ENCODE measurements at places on chromosomes 3 and 15.

GRCh38 chr3:171255236-171255806 lies 204.9 kb downstream of the TNIK start:
- DNase-seq, result no peak

- DNase-seq, result no peak
These were observed 7.4 kb downstream of the TLR9 start for GRCh38 chr3:52218026-52218425.

DNA sequence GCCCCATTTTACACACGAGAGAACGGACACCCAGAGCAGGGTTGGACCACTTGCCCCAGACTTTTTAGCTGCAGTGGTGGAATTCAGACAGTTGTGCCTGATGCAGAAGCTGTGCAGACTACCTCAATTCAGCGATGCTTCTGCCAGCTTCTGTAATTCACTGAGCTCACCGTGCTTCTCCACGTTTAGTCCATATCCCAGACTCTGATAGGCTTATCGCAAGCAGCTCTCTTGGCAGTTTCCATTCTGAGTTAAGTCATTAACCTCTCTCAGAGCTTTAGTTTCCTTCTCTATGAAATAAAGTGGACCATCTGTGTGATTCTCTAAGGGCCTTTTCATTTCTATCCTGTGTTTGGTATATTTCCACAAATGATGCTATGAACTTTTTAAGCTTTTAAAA lies 37.1 kb downstream of the ABHD17C start:
- no peak for DNase-seq

DNA sequence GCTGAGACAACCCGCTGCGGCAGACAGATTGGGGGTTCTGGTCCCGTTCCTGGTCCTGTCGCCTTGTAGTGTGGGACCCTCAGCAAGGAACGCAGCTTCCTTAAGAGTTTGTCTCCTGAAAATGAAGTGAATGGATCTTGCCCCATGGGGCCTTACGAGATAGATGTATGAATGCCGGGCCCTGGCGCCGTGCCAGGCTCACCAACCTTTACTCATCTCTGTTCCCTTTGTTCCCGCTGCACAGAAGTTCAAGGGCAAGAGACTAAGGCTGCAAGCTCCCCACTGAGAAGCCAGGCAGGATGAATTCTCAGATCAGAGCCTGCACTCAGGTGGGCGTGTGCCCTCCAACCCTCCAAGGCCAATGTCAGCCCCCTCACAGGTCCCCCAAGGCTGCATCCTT lies 162.7 kb upstream of the IQSEC1 start:
- DNase-seq, result no peak
